SIG-M5 (cell line): ENCODE measurements at places on chromosomes 5 and 9.

DNA sequence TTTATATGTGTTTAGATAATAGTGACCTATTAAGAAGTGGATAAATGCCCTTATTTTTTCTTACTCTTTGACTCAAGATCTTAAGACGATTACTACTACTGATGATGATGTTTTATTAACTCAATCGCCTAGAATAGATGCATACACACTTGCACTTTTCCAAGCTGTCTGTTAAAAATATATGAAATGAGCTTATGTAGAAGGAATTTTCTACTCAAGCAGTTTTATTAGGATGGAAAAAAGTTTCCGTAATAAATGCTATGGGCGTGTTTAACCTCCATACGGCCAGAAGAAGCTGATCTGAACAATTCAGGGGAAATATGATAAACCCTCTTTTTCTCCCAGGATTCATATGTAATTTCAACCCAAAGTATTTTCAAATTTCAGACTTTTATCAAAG lies 455.7 kb upstream of the MPDZ start:
- DNase-seq, result no peak

DNA sequence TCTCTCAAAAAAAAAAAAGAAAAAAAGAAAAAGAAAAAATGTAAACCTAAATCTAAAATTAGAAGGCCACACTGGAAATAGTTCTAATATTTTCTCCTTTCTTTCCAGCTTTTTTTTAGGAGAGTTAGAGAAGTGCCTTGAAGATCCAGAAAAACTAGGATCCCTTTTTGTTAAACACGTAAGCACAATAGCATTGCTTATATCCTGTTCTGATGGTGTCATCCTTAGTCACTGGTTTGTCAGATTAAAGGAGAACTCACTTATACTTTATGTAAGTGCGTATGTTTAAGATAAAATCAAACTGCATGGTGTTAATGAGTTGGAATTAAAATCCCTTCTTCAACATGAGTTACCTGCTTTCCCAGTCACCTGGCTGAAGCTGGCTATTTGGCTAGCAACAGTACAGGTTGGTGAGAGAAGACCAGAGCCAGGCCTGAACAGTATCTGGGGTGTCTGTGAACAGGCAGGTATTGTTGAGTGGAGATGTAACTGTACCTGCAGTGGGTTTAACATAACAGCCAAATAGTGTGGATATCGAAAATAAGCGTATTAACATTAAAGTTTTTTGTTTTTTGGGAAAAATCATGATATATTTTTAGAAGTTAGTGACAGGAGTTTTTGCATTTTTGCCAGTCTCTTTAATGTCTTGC lies 104.7 kb upstream of the OTULINL start:
- no peak for DNase-seq

DNA sequence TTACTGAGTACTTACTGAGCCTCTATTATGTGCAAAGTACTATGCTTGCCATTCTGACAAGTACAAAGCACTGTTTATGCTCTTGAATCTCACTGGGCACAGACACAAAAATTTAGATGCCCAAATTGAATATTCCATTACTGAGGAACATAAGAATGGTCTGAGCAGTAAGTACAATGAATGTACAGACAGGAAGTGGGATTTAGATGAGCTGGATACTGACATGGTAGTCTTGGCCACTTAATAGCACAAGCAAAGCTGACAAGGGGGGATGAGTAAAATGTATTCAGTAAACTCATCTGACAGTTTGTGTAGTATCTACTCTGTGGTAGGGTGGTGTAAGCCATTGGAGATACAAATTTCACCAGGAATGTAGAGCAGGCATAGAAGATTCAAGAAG lies 132.4 kb downstream of the EFNA5 start:
- no peak for DNase-seq

DNA sequence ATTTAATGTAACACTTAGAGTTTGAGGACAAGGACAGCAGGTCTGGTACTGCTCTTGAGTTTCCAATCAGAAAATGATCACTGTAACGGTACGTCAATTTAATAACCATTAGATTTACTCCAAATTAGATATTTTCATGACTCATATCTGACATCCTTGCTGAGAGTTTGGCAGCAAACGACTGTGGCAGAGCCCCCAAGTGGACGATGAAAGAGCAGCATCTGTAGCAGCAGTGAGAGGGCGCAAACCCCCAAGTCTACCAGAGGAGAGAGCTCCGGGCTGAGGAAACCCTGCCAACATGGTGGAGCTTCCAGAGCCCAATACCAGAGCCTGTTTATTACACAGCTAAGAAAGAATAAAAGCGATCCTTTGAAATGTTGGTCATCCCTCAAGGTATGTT lies 73.2 kb upstream of the EPB41L4A start:
- no peak for DNase-seq

DNA sequence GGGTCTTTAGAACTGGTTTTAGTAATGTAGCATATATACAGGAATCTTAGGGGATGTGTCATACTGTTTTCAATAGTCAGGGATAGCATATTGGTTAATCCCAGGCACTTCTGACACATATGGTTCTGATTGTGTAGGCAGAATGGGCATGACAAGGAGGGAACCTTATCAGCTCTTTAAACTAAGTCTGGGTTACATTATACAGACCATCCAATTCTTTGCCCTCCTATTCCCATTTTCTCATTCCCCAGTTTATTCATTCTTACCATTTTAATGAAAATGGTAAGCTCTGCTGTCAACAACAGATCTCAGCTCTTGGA lies 85.1 kb downstream of the NDUFAF2 start:
- no peak for DNase-seq

- DNase-seq, result no peak
These were observed 96.1 kb downstream of the OR2K2 start for GRCh38 chr9:111233963-111234362.

DNA sequence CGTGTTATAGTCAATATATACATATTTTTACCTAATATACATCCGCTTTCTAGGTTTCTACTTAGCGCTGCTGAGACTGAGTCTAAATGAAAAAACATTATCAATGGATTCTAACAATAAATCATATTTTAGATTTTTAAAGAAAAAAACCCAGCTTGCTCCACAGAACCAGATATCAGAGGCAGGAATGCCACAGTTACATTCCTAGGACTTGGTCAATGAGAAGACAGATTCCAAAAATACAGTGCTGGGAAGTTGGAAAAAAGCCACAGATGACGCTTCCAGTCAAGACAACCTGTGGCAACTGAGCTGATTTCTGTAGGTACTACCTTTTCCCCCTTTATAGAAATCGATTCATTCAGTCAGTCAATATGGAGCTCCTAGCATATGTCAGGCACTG lies 577 bp upstream of the CCDC112 start:
- no peak for DNase-seq

GRCh38 chr5:32042551-32042961 lies 131.6 kb downstream of the GOLPH3 start:
- no peak for DNase-seq

DNA sequence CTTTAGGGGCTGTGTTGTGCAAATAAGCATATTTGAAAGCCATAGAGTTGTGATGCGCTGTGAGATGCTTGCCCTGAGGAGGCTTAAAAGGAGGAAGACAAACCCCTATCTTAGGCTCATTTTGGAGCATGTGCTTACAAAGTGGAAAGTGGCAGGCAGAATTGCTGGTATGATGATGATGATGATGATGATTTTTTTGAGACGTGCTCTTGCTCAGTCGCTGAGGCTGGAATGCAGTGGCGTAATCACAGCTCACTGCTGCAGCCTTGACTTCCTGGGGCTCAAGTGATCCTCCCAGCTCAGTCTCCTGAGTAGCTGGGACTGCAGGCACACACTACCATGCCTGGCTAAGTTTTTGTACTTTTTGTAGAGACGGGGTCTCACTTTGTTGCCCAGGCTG lies 1.7 kb downstream of the CNOT8 start:
- DNase-seq, result peak; percentile 6

- DNase-seq, result no peak
These were observed 242.3 kb upstream of the NREP start for GRCh38 chr5:111999286-111999685.

GRCh38 chr5:58641533-58641932 lies 58.7 kb downstream of the RAB3C start:
- DNase-seq, result no peak

DNA sequence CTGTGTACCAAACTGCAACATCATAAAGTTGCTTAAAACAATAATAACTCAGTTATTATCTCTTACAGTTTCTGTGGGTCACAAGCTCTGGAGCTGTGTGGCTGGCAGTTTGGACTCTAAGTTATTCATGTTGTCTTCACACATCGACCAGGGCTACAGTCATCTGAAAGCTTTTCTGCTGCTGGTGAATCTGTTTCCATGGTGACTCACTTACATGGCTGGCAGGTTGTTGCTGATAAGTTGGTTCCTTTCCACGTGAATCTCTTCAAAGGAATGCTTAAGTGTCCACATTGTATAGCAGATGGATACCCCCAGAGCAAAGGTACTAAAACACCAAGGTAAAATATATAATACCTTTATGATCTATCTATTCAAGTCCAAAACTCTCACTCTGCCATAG lies 44.8 kb upstream of the CYLC2 start:
- no peak for DNase-seq

- DNase-seq, result no peak
These were observed 626.9 kb upstream of the PTGER4 start for GRCh38 chr5:40052808-40053207.

DNA sequence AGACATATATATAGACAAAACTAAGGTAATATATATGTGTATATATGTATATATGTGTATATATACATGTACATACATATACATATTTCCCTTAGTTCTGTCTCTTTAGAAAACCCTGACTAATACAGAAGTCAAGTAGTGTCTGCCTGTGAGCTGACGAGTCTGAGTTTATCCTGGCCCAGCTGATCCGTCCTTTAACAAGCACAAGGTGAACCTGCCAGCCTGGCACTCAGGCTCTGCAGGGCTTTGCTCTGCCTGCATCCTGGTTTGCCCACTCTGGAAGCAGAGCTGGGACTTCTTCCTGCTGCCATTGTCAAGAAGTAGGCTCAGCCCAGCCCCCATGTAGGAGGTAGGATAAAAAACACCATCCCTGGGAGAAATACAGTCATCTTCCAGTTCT lies 388.0 kb downstream of the ICE1 start:
- DNase-seq, result no peak

- DNase-seq, result no peak
These were observed 1157.9 kb downstream of the TAF11L14 start for GRCh38 chr5:18792145-18792544.

DNA sequence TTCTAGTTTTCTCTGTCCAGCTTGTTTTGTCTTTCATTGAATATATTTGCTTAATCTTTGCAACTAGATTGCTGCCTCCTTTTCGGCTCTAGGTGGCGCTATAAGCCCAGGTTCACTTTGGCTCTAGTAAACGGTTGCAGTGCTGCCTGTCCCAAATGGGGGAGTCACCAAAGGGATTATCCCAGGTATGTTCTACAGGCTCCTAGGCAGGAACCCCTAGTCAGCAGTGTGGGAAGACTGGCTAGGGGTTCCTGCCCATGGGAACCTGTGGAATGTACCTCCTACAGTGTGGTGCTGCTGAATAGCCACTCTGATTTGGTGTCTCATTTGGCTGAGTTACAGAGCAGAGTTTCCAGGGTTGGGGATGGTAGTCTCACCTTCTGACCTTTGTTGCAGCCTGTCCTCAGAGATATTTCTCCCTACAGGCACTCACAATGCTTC lies 85.2 kb downstream of the ARSB start:
- no peak for DNase-seq

- DNase-seq, result no peak
These were observed 366.5 kb downstream of the SLCO4C1 start for GRCh38 chr5:101929628-101930027.

DNA sequence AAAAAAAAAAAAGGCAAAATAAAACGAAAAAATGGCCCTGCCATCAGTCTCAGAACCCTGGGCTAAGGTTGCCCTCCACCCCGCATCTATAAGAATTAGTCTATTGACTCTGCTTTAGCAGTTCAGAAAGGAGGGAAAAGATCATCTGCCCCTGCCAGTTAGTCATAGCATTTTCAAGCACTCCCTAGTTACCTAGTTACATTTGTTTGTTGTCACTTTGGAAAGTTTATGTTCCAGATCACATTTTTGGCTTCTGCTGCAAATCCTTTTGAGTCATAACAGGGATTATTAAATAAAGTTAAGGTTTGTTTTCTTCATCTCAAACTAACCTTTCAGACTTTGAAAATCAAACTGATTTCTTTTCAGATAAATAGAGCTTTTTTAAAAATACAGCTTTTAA lies 52.1 kb downstream of the AQP7 start:
- no peak for DNase-seq

DNA sequence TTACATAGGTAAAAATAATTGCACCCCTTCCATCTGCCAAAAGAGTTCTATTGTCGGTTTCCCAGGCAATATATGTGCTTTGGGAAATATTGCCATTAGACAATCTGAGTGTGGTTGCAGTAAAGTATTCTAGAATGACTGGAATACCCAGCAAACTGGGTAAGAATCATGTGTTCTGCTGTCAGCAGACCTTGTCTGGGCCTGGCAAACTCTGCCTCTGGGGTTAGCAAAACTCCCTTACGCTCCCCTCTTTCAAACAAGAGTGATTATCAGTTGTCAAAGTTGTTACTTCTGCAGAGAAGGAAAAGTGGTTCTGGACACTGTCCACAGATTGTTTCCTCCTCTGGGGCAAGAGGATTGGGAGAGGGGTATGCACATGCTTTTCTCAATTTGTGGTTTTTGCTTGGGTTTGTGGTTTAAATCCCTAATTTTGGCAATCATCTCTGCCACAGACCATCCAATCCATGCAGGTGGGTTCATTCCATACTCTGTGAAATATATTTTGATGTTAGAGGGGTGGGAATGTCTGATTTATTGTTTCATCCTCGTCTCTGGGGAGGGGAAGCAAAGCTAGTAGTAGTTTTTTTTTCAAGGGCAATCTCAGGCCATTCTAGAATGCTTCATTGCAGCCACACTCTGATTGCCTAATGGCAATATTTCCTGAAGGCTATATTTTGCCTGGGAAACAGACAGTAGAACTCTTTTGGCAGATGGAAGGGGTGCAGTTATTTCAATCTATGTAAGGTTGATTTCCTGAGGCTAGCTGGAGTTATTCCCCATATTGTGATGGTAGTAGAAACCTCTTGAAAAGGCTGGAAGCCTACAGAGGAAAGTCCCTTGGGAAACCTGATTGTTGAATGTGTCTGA lies 24.0 kb upstream of the TNFSF15 start:
- no peak for DNase-seq

GRCh38 chr9:36728651-36729520 lies 156.2 kb downstream of the MELK start:
- DNase-seq, result no peak

GRCh38 chr9:95045751-95046150 lies 271.8 kb downstream of the FANCC start:
- no peak for DNase-seq

GRCh38 chr5:69265931-69266330 lies 31.2 kb downstream of the CDK7 start:
- no peak for DNase-seq

DNA sequence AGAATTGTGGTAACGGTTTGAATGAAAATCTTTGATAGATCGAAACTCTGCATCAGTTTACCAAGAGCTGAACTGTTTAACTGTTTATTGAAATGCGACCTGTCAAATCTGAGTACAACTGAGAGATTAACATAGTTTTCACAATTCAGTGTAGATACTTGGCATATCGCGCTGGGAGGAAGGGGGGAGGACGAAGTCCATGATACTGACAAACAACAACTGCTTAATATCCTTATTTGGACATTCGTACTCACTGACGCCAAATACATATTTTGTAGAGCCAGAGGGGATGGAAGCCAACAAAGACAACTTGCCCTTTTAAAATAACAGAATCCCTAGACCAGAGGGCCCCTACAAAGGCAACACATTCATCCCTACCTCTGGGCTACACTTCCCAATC lies 93.2 kb downstream of the GLIS3 start:
- no peak for DNase-seq

- DNase-seq, result no peak
These were observed 14.3 kb downstream of the DIPK1B start for GRCh38 chr9:136726631-136727191.

- DNase-seq, result no peak
These were observed 22.1 kb upstream of the GRPEL2 start for GRCh38 chr5:149323210-149323609.
